ENCODE measurements at places on chromosomes 1 and 21.

GRCh38 chr1:22831729-22832413 lies 121.2 kb downstream of the EPHB2 start:
- peak; percentile 87 for DNase-seq

DNA sequence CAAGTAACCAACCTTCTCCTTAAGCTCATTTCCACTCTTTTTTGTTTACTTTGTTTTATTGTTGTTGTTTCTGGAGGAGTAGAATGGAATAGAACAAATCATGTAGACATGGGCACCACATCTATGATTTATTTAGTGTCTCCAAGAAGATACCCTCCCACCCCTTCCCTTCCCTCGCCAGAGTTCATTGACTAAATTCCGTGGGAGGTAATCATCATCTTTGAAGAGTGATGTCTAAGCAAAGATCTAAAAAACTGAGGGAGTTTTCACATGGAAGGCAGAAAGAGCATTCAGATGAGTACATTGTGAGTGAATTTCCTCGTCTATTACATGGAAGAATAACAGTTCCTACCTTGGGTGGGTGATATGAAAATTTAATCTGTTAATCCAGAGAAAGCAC lies 136.2 kb downstream of the SEC16B start:
- no peak for DNase-seq

GRCh38 chr1:212669600-212669999 lies 30.0 kb downstream of the BATF3 start:
- DNase-seq, result no peak

DNA sequence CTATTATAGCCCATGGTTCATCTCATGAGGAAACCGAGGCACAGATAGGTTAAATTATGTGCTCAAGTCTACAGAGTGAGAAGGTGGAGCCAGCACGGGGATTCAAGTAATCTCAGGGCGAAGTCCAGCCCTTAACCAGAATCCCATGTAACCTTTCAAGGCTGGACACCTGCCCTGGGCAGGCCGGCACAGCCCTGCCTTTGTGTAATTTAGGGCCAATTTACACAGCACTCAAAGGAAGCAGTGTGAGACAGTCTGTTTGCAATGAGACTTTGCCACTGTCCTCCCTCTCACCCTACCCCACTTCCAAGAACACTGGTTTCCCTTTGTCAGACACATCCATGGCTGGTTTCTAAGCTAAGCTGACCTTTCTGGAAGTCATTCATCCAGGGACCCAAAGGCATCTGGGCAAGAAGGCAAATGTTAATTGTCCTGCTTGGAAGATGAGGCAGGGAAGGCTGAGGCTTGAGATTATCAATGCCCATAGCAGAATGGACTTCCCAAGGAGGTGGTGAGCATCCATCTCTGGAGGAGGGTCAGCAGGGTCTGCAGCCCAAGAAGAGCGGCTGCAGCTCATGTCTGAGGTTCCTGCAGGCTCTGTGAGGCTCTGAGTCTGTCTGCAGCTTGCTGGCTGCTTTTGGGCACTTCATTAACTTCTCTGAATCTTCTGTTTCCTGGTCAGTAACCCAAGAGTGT lies 159.2 kb downstream of the TRABD2B start:
- no peak for DNase-seq

Measured in SW480 (cell line).